ENCODE measurements at places on chromosomes 2 and 18.

DNA sequence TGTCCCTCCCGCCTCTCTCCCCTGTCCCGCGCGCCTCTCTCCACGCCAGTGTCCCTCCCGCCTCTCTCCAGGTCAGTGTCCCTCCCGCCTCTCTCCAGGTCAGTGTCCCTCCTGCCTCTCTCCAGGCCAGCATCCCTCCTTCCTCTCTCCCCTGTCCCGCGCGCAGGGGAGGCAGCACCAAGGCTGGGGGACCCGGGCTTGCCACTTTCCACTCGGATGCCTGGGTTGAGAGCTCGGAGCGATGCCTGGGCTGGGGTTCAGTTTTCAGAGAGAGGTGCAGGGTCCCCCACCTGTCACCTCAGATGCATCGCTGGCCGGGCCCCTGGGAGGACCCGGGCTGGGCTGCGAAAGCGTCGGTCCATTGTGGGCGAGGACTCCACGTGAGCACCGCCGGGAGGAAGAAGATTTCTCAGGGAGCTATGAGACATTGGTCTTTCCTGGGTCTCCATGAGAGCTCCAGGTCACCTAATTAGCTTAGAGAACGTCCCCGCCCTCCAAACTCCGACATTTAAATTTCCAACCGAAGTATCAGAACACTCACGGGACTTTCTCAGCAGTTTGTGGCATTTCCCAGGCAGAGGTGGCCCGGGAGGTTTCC lies 2.1 kb downstream of the FBLN7 start:
- no peak for DNase-seq

DNA sequence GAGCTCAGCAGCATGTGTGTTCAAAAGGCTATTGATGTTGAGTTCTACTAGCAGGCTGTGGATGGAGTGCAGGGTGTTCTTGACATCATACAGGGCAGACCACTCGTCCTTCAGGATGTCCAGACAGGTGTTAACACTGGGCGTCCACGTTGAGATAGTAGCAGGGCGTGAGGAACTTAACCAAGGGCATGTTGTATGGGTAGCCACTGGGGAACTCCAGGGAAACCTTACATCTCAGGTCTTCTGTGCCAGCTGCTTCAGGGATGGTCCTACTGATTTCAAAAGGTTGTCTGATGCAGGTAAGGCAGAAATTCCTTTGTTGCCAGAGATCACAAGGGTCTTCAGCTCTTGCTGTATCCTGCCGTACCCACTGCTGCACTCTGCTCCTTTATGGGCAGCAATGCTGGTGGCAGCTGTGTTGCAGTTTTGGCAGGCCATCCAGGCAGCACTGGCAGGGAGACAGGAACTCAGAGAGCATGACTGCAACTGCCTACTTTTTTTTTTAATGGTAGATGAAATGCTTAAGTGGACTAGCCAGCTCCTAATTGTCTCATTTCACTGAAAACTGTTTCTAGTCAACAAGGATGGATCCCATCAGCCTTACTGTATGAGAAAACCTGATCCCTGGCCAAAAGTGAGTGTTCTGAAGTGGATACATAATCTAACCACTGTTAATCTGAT lies 32.4 kb upstream of the RBBP8 start:
- DNase-seq = no peak

- DNase-seq = no peak
These were observed 449.6 kb downstream of the PLCL1 start for GRCh38 chr2:198253995-198254394.

- no peak for DNase-seq
These were observed 19.5 kb downstream of the G6PC2 start for GRCh38 chr2:168920504-168921157.

DNA sequence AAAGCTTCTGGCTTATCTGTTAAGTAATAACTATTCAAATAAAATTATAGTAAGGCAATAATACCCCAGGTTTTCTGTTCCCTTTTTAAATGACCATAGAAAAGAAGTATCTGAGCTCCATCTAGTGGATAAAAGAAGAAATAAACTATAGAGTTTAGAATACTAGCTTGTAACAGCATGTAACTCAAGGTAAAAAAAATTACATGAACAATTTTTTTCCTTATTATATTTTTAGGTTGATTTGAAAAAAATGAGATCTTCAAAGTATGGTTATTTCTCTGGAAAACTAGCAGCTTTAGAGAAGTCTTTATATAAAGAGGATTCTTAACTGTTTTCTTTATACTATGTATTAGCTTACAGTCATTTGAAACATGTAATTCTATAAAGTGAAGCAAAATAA lies 58.1 kb downstream of the NCKAP1 start:
- DNase-seq = no peak

DNA sequence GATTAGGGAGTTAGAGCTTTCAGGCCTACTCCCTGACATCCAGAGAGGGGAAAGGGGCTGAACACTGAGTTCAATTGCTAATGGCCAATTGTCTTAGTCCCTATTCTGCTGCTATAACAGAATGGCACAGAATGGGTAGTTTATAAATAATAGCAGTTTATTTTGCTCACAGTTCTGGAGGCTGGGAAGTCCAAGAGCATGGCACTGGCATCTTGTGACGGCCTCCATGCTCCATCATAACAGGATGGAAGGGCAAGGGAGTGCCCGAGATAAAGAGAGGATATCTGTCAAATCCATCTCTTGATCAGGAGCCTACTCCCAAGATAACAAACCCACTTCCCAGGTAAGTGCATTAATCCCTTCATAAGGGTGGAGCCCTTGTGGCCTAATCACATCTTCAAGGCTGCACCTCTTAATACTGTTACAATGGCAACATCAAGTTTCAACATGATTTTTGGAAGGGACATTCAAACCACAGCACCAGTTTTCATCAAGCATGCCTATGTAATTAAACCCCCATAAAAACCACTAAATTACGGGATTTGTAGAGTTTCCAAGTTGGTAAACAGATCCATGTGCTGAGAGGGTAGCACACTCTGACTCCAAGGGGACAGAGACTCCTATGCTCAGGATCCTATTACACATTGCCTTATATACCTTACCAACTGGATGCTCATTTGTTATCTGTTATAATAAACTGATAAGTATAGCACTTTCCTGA lies 44.6 kb downstream of the BAZ2B start:
- no peak for DNase-seq

DNA sequence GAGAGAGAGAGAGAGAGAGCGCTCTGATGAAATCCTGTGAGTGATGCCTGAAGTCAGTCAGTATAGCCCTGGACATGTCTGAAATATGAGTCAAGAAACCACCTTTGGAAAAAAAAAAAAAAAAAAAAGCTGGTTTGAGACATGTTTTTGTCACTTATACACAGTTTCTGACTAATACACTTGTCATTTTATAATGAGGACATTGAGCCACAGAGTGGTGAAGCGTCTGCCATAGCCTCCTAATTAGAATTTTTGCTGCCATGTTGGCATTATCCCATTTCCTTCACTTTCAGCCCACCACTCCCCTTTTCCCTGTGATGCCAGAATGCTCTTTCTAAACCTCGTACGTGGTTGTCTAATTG lies 15.7 kb upstream of the MYO3B start:
- DNase-seq = no peak

GRCh38 chr18:3810296-3810695 lies 360.3 kb downstream of the TGIF1 start:
- DNase-seq = no peak

DNA sequence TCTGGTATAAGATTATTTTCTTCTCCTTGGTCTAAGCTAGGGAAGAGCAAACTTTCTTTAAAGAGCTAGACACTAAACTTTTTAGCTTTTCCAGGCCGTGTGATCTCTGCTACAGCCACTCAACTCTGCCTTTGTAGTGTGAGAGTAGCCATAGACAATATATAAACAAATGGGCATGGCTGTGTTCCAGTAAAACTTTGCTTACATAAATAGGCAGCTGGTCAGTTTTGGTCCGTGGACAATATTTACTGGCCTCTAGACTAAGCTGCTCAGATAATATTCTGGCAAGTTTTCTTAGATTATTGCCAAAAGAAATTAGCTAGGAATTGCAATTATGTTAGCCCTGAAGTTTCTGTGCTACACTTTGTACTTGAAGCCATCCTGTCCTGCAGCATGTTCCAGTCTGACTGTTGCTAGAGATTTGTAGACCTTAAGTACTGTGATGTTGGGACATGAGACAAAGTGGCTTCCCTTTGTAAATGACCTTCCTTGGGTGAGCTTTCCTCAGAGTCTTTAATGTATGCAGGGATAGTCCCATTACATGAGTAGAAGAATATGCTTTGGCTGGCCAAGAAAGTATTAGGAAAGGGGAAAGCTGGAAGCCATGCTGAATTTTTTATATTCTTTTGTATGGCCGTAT lies 126.9 kb downstream of the SOX11 start:
- DNase-seq = no peak

DNA sequence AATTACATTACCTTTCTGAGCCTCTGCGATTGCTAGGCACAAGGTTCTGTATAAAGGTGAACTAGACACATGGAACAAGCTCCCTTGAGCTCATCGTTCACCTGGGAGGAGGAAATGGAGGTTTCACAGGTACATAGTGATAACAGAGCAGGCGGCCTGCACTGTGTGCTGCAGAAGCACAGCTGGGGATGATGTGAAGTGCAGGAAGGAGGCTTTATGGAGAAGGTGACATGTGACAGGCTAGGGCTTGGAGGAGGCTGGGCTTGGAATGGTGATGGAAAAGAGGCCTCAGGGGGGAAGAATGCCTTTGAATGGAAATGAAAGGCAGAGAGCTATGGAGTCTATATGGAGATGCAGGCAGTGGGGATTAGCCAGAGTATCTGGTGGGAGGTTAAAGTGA lies 22.9 kb downstream of the MARCHF4 start:
- DNase-seq = no peak

DNA sequence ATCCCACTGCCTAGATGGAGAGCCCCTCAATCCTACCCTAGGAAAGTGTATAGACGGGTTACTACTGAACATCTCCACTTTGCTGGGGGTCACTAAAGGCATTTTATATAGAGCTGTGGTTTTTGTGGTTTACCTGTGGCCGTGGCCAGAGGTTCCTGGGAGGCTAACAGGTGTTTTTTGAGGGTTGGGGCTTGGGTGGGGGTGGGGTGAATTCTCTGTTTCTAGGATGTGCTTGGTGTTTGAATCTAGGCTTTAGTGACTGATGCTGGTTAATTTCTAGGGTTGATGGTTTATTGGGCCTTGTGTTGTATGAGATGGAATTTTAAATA lies 7.7 kb downstream of the HOXD8 start:
- no peak for DNase-seq

DNA sequence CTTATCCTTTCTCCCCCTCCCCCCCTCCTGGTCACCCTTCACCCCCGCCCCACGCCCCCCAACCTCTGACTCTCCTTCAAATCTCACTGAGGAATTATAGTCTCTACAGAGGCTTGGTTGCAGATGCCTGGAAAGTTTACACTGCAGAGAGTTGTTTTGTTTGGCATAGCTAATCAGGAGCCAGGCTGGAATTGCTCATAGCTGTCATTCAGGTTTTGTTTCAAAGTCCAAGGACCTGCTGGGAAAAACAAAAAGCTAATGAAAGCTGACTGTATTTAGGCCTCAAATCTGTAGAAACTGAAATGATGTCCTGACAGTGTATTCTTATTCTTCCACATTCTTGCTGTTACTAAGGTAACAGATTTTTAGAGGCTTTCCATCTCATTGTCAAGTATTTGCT lies 22.6 kb downstream of the GREB1L start:
- no peak for DNase-seq

DNA sequence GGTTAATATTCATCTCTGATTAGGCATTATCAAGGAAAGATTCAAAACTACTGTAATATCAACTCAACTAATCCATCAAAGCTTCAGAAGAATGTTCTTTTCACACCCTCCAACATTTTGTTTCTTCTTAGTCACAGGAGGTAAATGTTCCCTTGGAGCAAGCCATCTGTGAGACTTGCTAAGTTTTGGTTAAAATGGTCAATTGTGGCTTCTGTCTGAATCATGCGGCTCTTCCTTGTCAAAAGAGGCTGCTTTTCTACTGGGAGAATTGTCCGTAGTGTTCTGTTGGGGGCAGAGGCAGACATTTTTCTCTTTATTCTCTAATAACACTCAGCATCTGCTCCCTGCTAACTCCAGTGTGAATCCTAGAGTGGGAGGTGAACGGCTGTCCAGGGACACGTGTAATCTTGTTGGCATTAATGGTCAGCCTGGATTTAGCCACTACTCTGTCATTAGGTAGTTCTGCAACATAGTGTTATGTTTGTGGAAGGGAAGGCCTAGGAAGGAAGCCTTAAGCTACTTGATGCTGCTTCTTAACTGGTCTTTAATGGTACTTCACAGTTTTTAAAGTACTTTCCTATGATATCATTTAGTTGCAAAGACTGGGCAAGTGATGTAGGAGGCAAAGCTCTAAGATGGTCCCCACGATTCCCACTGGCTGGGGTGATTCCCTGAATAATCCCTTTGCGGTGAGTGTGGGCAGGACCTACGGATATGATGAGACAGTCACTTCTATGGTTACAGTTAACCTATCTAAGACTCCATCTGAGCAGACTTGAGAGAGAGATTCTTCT lies 22.6 kb upstream of the FAP start:
- DNase-seq = no peak
